D341Med (cell line): ENCODE measurements at places on chromosomes 1 and 21.

GRCh38 chr1:52590266-52590665, 11.9 kb upstream of the GPX7 start:
- DNase-seq = no peak

DNA sequence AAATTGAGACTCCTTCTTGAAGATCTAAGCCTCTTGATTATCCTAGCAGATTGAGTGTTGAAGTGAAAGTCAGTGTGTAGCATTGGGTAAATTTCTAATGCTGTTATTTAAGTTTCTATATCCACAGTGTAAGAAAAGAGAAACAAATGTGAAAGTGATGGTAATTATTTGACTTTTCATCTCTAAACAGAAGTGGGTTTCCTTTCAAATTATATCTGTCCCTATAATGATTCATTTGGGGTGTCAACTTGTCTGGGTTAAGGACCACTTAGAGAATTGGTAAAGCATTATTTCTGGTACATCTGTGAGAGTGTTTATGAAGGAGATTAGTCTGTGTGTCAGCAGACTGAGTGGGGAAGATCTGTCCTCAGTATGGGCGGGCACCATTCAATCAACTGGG, 133.0 kb upstream of the HMCN1 start:
- no peak for DNase-seq

DNA sequence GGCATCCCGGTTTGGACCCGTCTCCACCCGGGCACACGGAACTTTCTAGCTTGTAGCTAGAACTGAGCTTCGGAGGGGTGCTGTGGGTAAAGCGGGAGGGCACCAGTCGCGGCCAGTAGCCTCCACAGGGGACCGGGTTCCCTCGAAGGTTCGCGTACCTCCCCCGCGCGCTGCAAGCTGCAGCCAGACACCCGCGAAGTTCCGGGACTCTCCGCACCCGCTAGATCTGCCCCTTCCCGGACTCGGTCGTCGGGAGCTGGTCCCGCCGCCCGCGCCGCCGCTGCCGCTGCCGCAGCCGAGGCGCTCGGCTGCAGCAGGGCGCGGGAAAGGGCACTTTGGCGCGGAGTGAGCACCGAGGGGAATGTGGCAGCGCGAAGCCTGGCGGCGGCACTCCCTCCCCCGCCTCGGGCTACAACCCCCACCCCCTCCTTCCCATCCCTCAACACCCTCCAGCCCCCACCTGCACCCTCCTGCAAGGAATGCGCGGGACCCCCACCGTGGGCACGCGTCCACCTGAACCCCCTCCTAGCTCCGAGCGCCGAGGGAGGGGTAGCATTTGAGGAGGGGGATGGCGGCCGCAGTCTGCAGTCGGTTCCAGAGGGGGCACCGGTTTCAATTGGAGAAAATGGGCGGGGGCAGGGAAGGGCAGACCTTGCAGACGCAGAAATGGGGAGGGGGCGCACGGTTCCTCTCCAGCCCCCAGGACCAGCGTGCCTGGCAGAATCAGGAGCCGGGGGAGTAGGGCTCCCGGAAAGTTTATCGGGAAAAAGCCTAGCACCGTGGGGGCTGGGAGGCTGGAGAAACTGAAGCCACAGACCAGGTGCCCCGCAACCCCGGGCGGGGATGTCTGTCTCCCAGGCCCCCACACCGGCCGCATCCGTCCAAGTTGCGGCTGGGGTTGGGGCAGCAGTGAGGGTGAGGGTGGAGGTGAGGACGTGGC, 968 bp downstream of the CSMD2 start:
- DNase-seq = peak; percentile 35

DNA sequence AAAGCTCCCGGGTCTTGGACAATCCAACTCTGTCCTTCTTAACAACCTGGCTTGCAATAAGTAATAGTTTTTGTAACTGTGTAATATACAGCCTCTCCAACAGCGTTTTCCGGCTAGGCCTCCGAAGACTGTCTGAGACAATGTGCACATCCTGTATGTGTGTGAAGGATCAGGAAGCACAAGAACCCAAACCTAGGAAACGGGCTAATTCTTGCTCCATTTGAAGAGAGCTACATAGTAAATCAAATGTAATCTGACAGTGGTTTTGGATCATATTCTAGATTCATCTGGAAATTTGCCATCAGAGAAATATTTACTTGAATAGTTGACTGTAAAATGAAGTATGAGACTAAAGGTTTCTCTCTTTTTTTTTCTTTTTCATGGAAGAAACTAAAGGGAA, 1.2 kb downstream of the GPR52 start:
- no peak for DNase-seq

GRCh38 chr1:12063141-12064072, at the start of gene TNFRSF8:
TSS of gene TNFRSF8 (plus strand) at chr1:12063303. CDS start at chr1:12063599, 296 bp downstream.
- DNase-seq = no peak

- no peak for DNase-seq
These were observed 78.7 kb downstream of the RGL1 start for GRCh38 chr1:183883623-183884022.

DNA sequence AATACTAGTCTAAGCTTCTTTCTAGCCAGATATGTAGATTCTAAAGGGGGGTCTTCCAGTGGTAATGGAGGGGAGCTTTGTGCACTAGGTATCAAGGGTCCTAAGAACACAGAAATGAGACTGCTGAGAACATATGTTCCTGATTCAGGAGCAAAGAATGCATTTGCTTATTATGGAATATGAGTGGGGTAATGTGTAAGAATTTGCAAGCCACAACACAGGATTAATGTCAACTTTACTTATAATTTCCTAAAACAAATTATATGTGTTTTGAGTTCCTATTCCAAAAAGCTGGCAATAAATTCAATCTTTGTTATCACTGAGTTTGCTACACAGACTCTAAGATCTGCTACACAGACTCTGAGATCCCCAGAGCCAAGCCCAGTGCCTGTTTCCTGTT, 357.0 kb upstream of the PTBP2 start:
- DNase-seq = no peak

GRCh38 chr1:236552096-236552495, 28.3 kb downstream of the LGALS8 start:
- no peak for DNase-seq

- DNase-seq = peak; percentile 58
These were observed 880 bp downstream of the PRPF38B start for GRCh38 chr1:108692724-108693655.

DNA sequence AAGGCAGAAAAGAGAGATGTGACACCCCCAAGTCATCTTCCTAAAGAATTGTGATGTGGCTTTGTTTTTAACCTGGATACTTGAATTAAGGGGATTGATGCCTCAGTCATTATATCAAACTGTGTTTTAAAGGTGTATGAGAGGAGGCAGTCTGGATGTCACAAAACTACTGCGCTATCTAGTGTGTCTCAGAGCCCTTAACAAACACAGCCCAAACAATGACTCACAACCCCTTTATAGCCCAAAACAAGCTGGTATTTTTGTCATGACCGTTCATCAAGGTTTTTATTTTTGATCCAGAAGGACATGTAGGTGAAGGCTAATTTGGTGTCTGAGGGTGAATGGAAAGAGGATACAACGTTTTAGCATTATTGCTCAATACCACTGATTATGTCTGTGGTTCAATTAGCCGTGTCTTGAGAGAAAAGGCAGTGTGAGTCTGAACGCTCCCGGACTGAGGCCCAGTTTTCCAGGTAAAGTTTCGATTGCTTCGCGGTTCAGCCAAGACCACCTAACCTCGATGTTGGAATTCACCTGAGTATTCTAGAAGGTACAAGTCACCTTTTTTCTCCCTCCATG, 71.6 kb downstream of the SGIP1 start:
- no peak for DNase-seq

- no peak for DNase-seq
These were observed 281.2 kb downstream of the AKT3 start for GRCh38 chr1:243568793-243569192.

- DNase-seq = peak; percentile 51
These were observed 32.3 kb downstream of the HHAT start for GRCh38 chr1:210360852-210361477.

- no peak for DNase-seq
These were observed 115.5 kb downstream of the KCNK2 start for GRCh38 chr1:215198021-215198420.

DNA sequence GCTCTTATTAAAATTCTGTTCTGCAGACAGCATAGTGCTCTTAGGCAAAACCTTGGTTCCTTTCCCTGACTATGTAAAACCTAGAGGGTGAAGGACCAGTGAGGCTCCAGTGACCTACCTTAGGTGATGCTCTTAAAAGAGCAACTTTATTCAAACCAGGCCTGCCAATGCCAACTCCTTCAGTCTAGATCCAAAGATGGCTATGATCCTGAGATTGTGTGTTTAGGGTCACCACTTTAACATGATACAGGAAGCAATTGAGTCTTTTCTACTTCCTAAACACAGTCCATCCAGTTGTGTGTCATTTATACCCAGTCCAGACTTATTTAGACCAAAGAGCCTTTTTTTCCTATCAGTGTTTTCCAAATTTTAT, 10.8 kb downstream of the MCL1 start:
- DNase-seq = no peak

- no peak for DNase-seq
These were observed 16.4 kb downstream of the CD2 start for GRCh38 chr1:116770625-116771024.

- no peak for DNase-seq
These were observed 5.7 kb downstream of the TOR1AIP2 start for GRCh38 chr1:179871940-179872339.

- DNase-seq = no peak
These were observed 118.3 kb upstream of the ATP1A1 start for GRCh38 chr1:116254776-116255175.

DNA sequence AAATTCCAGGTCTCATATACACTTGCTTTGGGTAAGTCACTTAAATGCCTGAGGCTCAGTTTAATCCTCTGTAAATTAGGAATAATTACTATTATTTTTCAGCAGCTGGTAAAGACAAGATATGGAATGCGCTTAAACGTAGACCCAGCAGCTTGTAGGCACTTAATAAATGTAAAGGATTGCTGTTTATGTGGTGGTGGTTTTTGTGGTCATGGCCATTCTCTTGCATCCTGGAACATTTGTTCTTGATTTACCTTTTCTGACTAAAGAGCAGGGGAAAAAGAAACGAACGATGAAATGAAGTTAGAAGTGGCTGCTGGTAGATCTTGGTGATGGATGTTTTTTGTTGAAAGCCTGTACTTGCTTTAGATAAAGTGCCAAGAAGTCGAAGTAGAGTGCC, 195.0 kb upstream of the FOXD3 start:
- DNase-seq = no peak

- no peak for DNase-seq
These were observed 77.9 kb downstream of the GALNT2 start for GRCh38 chr1:230144758-230145504.

- DNase-seq = no peak
These were observed 55.0 kb upstream of the ZNF326 start for GRCh38 chr1:89939693-89940438.

- no peak for DNase-seq
These were observed 26.2 kb upstream of the EPHA2 start for GRCh38 chr1:16181887-16182719.

- DNase-seq = no peak
These were observed 8.0 kb upstream of the OXCT2 start for GRCh38 chr1:39779137-39779536.

DNA sequence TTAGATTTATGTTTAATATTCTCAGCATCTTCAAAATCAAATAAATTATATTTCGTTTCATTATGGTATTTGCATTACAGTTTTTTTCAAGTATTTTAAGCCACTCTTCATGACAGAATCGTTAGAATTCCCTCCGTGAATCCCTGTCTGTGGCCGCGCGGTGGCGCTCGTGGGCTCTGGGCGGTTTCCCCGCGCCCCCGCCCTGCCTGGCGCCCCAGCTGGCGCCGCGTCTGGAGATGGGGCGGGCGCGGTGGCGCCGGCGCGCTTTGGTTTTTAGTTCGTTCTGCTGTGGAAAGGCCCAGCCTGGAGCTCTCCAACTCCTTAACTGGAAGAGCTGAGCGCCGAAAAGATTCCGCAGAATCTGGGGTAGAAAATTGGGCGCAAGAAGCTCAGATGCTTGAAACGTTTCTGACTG, 25.7 kb downstream of the PRMT2 start:
- peak; percentile 97 for DNase-seq

DNA sequence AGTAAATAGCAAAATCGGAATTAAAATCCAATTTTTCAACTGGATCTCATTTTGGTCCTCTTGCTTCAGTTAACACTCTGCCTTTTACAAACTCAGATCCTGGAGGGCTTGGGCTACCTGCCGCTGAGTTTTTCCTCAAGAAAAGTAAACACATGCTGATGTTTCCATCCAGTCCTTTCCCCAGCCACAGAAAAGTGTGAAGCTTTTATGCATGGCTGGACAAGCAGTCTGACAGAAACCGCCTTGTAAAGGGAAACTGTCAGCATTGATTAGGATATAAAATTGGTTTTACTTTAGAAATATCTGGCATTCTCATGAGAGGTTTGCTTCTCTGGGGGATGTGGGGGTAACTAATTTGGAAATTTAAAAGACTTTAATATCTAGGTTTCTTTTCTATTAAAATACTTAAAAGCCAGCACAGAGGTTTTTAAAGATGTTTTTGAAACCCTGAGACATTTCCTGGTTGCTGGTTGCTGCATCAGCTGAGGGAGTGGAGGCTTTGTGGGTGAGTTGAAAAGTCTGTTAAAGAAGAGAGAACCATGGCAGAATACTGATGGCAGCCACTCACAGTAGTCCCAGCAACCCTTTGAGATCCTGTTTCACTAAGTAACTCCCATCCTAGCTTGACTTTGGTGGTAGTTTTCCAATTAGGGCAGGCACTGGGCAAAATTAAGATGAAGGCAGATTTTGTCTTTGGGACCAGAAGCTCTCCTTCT, 238.3 kb downstream of the PAPPA2 start:
- DNase-seq = no peak

DNA sequence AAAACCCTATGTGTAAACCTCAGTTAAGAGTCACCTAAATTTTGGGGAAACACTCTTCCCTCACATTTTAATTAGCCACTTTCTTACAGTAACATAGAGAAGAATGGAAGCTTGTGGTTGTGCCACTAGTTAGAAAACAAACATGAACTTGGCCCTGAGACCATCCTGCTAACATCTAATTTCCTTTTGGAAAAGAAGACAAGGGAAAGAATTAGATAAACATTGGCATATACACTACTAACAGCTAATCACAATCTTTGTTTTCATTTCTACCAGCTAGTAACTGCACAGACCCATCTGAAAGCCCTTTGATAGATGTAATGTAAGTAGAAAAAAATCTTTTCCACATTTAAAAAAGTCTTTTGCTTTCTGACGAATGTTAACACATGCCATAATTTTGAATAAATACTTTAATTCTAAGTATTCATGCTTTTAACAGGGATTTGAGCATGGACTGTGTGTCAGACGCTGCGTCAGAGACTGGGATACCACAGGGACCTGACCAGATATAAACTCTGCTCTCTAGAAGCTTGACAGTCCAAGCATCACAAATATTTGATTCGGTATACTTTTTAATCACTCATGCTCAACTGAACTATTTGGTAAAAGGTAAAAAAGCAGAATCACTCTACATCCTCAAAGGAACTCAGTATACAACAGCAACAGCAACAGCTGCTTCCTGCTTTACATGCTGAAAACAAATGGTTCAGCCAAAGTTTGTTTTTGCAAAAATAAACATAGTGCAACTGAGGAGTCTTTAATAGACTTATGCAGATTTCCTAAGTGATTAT, 30.2 kb downstream of the DPH5 start:
- no peak for DNase-seq
